ENCODE measurements at places on chromosomes 2 and 18. TPM values are rescaled to one million over a fixed set of nuclear protein-coding genes. Genes with fewer than 3 reads are reported as not detected.

Gene PTPRN
- total RNA-seq: 5.7 TPM

Gene LONRF2
- total RNA-seq: 0.33 TPM

Gene GNLY
- not detected for total RNA-seq

Gene NYAP2
- not detected for total RNA-seq

Gene SERPINB3
- 0.11 TPM for total RNA-seq

Gene GALNT5
- total RNA-seq: 0.34 TPM

Gene CD226
- 0.23 TPM for total RNA-seq

Gene OTOS
- total RNA-seq: not detected

Gene MC5R
- total RNA-seq: 0.27 TPM

Gene AGXT
- 0.16 TPM for total RNA-seq

Gene HOXD3
- total RNA-seq: not detected

Gene MYCN
- total RNA-seq: 77.5 TPM

Gene UGT1A5
- total RNA-seq: not detected

Gene SKA1
- 15.7 TPM for total RNA-seq

Gene GREB1L
- 0.26 TPM for total RNA-seq

Gene MSTN
- not detected for total RNA-seq

Gene CXCR1
- not detected for total RNA-seq

- no peak for DNase-seq
- H3K4me3 ChIP-seq: no peak overlapping the region
- H3K36me3 ChIP-seq: 0 out of 2 replicates have a peak, but pooled peaks cover under 1% of the 10 kb centered on the region
- H3K4me1 ChIP-seq: peaks cover 11% of the 10 kb centered on the region
- H3K27me3 ChIP-seq: no peaks in the 10 kb centered on the region
Measured at GRCh38 chr2:80476535-80477117, 172.1 kb upstream of the LRRTM1 start.

- no peaks in the 10 kb centered on the region for H3K36me3 ChIP-seq
- H3K4me1 ChIP-seq: peaks cover 19% of the 10 kb centered on the region
- DNase-seq: no peak
Measured at GRCh38 chr2:85892216-85892944, 3.6 kb upstream of the ST3GAL5 start.

GRCh38 chr2:241639385-241639784, 1.9 kb downstream of the ATG4B start:
- peak overlapping the region; percentile 86 for H3K4me3 ChIP-seq
- H3K27me3 ChIP-seq: no peaks in the 10 kb centered on the region
- H3K36me3 ChIP-seq: peaks cover 23% of the 10 kb centered on the region
- no peak overlapping the region for H3K27ac ChIP-seq
- peaks cover 33% of the 10 kb centered on the region for H3K4me1 ChIP-seq

GRCh38 chr18:4455113-4455811, at the start of gene DLGAP1:
Gene DLGAP1, minus strand, starts transcription at chr18:4455307.
- DNase-seq: peak; percentile 83
- H3K27ac ChIP-seq: peak within 1 kb of the TSS; percentile 39
- H3K27me3 ChIP-seq: peaks cover 19% of the 10 kb centered on the region
- no peaks in the 10 kb centered on the region for H3K36me3 ChIP-seq
- peak within 1 kb of the TSS; percentile 89 for H3K4me3 ChIP-seq
- H3K4me1 ChIP-seq: peaks cover 31% of the 10 kb centered on the region

- H3K36me3 ChIP-seq: peaks cover 5% of the 10 kb centered on the region
- H3K27ac ChIP-seq: no peak overlapping the region
- no peaks in the 10 kb centered on the region for H3K4me1 ChIP-seq
- no peak for DNase-seq
- no peaks in the 10 kb centered on the region for H3K27me3 ChIP-seq
- no peak overlapping the region for H3K4me3 ChIP-seq
Measured at GRCh38 chr18:60176259-60176658, 196.3 kb downstream of the MC4R start.

DNA sequence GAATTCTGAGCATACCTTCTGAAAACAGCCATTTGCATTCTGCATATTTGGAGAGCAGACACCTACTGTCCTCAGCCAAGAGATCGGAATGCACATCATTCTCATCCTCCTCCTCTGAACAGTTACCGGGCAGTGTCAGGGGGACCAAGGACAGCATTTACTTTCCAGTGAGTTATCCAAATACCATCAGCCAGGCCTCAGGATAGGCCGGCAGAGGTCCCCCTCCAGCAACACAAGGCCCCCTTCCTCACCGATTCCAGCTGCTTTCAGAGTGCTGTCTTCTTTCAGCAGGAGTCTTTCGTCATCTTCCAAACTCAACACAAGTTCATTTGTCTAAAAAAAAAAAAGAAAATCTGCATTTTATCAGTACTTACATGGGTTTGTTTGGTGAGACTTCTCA, 55.3 kb downstream of the C2orf76 start:
- H3K27ac ChIP-seq: no peak overlapping the region
- DNase-seq: peak; percentile 44
- H3K27me3 ChIP-seq: no peaks in the 10 kb centered on the region
- peaks cover 23% of the 10 kb centered on the region for H3K4me1 ChIP-seq
- no peaks in the 10 kb centered on the region for H3K36me3 ChIP-seq

- H3K4me3 ChIP-seq: peak overlapping the region; percentile 64
- no peak overlapping the region for H3K27ac ChIP-seq
- peaks cover 98% of the 10 kb centered on the region for H3K27me3 ChIP-seq
- 0 out of 2 replicates have a peak, but pooled peaks cover 2% of the 10 kb centered on the region for H3K36me3 ChIP-seq
- DNase-seq: peak; percentile 51
Measured at GRCh38 chr2:176136374-176137251, 7.1 kb downstream of the HOXD8 start.

DNA sequence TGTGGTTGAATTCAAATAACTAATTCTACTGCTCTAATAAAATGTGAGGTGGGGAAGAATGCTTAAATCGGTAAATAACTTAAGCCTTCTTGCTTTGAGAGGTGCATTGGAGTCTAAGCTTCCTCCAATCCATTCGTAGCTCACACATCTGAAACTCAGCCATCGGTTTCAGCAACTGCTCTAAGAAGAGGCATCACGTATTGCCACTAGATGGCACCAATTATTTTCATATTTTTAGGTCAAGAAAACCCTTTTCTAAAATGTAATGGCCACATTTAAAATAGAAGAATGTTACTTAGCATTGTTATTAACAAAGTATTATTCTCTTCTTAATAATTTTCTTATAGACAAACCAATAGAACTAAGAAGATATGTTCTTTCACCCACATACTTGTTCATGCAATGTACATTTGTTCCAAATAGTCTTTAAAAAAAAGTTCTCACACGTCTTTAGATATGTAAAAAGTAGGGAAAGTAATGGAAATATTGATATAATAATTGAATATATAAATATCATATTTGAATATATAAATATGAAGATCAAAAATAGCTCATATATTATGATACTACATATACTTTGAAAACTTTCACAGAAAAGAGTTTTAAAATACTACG, 229.8 kb downstream of the CCDC178 start:
- no peak for DNase-seq
- H3K36me3 ChIP-seq: no peaks in the 10 kb centered on the region
- H3K27me3 ChIP-seq: no peaks in the 10 kb centered on the region
- H3K4me1 ChIP-seq: peaks cover 4% of the 10 kb centered on the region

- no peaks in the 10 kb centered on the region for H3K36me3 ChIP-seq
- no peak for DNase-seq
- H3K4me3 ChIP-seq: no peak overlapping the region
- H3K27ac ChIP-seq: no peak overlapping the region
Measured at GRCh38 chr18:25826823-25827222, 263.6 kb downstream of the SS18 start.

DNA sequence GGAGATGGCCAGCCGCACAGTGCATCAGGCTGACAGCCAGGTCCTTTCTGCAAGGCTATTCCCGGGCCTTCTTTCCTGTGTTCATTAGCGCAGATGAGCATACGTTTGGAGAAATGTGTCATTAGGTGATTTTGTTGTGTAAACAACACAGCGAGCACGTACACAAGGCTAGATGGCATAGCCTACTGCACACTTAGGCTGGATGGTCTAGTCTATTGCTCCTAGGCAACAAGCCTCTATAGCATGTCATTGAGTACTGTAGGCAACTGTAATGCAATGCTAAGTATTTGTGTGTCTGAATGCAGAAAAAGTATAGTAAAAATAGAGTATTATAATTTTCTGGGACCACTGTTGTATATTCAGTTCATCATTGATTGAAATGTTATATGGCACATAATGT, 50.9 kb upstream of the PHLPP1 start:
- no peaks in the 10 kb centered on the region for H3K36me3 ChIP-seq
- H3K4me3 ChIP-seq: no peak overlapping the region
- H3K4me1 ChIP-seq: peaks cover 4% of the 10 kb centered on the region

DNA sequence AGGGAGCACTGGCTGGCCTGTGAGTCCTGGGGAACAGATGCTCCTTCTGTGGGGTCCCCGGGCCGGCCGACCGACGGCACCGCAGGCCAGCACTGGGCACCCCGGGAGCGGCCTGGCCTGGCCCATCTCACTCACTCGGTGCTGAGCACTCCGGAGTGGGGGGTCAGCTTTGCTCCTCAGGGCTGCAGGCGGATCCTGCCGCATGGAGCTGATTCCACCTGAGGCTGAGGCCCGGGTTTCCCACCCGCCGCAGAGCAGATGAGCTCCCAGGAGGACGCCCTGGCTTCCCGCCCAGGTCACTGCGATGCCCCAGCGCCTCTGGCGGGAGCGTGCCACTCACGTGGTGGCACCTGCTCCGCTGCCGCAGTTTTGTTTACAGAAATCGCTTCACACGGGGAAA, 418.6 kb downstream of the GALR1 start:
- H3K27ac ChIP-seq: no peak overlapping the region
- no peak for DNase-seq
- H3K36me3 ChIP-seq: no peaks in the 10 kb centered on the region
- H3K4me3 ChIP-seq: no peak overlapping the region
- H3K27me3 ChIP-seq: peaks cover 3% of the 10 kb centered on the region

GRCh38 chr2:30373881-30374302, 73.2 kb upstream of the LCLAT1 start:
- peaks cover 3% of the 10 kb centered on the region for H3K27me3 ChIP-seq
- DNase-seq: no peak
- no peak overlapping the region for H3K27ac ChIP-seq
- no peak overlapping the region for H3K4me3 ChIP-seq

- peaks cover 4% of the 10 kb centered on the region for H3K36me3 ChIP-seq
- H3K27ac ChIP-seq: peak overlapping the region; percentile 92
- peaks cover 87% of the 10 kb centered on the region for H3K4me1 ChIP-seq
- DNase-seq: no peak
- no peak overlapping the region for H3K4me3 ChIP-seq
Measured at GRCh38 chr2:160367887-160368286, 125.7 kb downstream of the RBMS1 start.

DNA sequence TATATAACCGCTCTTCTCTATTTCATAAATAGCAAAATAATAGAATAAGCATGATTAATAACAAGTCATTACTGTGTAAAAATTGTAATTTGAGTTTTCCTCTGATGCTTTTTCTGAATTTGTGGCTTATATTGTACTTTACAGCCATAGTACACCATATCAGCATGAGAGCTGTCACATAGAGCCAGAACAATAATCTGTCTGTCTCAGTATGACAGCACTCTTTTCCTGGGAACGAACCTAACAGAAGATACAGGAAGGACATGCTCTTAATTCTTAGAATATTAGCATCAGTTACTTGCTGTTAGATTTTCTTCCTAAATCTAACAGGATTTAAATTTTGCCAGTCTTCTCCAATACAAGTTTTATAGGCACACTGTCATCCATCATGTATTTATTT, 21.3 kb upstream of the NRXN1 start:
- H3K4me1 ChIP-seq: peaks cover 7% of the 10 kb centered on the region
- H3K36me3 ChIP-seq: peaks cover 8% of the 10 kb centered on the region
- no peaks in the 10 kb centered on the region for H3K27me3 ChIP-seq
- DNase-seq: no peak
- no peak overlapping the region for H3K27ac ChIP-seq
- no peak overlapping the region for H3K4me3 ChIP-seq

DNA sequence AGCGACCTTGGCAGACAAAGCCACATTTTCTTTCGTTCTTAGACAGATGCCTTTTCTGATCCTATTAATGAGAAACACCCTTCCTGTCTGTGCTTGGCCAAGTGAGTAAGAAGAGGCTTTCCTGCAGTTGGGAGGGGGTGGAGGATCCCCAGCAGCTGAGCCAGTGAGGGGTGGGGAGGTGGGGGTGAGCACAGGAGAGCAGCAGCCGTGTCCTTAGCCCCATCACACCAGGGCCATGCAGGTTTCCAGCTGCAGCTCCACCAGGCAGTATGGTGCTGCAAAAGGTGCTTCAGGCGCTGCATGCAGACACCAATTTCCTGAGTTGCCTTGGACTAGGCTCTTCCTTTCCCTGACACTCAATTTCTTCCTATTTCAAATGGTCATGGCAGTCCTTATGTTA, 123.3 kb upstream of the SIX2 start:
- H3K27ac ChIP-seq: no peak overlapping the region
- no peak overlapping the region for H3K4me3 ChIP-seq
- DNase-seq: no peak

GRCh38 chr2:43269074-43269572, 42.7 kb upstream of the ZFP36L2 start:
- no peak overlapping the region for H3K4me3 ChIP-seq
- DNase-seq: no peak
- peak overlapping the region; percentile 10 for H3K27ac ChIP-seq
- H3K27me3 ChIP-seq: no peaks in the 10 kb centered on the region

- no peaks in the 10 kb centered on the region for H3K4me1 ChIP-seq
- H3K36me3 ChIP-seq: no peaks in the 10 kb centered on the region
- no peak overlapping the region for H3K4me3 ChIP-seq
- no peak for DNase-seq
- no peaks in the 10 kb centered on the region for H3K27me3 ChIP-seq
- no peak overlapping the region for H3K27ac ChIP-seq
Measured at GRCh38 chr2:228140934-228141528, 40.5 kb downstream of the SPHKAP start.

DNA sequence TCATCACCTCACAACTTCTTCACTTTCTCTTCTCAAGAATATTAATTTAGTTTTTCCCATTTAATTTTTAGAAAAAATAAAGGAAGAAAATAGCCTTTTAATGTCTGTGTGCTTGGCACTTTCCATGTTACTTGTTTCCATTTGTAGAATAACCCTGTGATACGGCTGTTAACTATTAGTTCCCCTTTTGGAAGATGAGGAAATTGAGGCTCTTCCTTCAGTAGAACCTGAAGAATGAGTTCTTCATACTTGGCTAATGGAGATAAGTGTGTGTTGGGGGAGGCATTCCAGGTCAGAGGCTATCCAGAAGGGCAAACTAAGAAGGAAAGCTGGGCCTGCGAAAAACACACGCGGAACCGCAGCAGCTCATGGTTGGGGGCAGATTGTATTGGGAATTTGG, 38.3 kb downstream of the ZNF532 start:
- no peak for DNase-seq
- peaks cover 67% of the 10 kb centered on the region for H3K4me1 ChIP-seq
- H3K36me3 ChIP-seq: peaks cover 47% of the 10 kb centered on the region
- H3K27me3 ChIP-seq: no peaks in the 10 kb centered on the region
- H3K4me3 ChIP-seq: no peak overlapping the region

DNA sequence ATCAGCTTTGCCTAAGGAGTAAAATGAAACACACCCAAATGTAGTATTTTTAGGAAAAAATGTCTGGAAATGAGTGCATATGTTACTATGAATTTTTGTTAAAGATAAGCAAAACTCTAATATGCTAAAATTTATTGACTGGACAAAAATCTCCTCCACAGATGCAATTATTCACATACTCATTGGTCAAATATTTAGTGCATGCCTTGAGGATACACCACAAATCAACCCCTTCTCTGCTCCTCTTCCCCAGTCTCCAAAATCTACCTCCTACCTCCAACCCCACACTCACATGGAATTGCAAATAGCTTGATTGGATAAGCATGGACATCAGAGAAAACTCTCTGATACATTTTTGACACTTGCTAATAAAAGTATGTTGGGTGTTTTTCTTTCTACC, 95.6 kb upstream of the CDC42EP3 start:
- peaks cover 12% of the 10 kb centered on the region for H3K4me1 ChIP-seq
- peaks cover 2% of the 10 kb centered on the region for H3K36me3 ChIP-seq
- no peak for DNase-seq
- H3K4me3 ChIP-seq: no peak overlapping the region
- no peaks in the 10 kb centered on the region for H3K27me3 ChIP-seq
- no peak overlapping the region for H3K27ac ChIP-seq
